ENCODE measurements at places on chromosomes 12 and 14. TPM values are rescaled to one million over a fixed set of nuclear protein-coding genes. Genes with fewer than 3 reads are reported as not detected.

Gene KRT71
- not detected for total RNA-seq

Gene SETD1B
- 40.8 TPM for total RNA-seq

Gene NKX2-1
- not detected for total RNA-seq

Gene CLEC2B
- 26.7 TPM for total RNA-seq

Gene NGB
- not detected for total RNA-seq

Gene TCL1B
- not detected for total RNA-seq

Gene KANSL2
- 77.9 TPM for total RNA-seq

Gene KLHL33
- total RNA-seq, result 0.43 TPM

Gene HOXC4
- total RNA-seq, result 1.3 TPM

Gene RDH12
- total RNA-seq, result not detected

Gene HOXC6
- not detected for total RNA-seq

Gene CLEC2A
- not detected for total RNA-seq

Gene CDK2
- 72.3 TPM for total RNA-seq

Gene ARG2
- total RNA-seq, result 8.0 TPM

Gene FZD10
- not detected for total RNA-seq

Gene PHLDA1
- total RNA-seq, result 153 TPM

Gene CISTR
- total RNA-seq, result not detected

Gene CFAP251
- total RNA-seq, result 2.9 TPM

Gene CCDC197
- not detected for total RNA-seq

Gene STRAP
- total RNA-seq, result 101 TPM

Gene TAS2R42
- not detected for total RNA-seq

Gene RPS6KA5
- 47.5 TPM for total RNA-seq
